ENCODE measurements at places on chromosomes 4 and X. TPM values are rescaled to one million over a fixed set of nuclear protein-coding genes. Genes with fewer than 3 reads are reported as not detected.

DNA sequence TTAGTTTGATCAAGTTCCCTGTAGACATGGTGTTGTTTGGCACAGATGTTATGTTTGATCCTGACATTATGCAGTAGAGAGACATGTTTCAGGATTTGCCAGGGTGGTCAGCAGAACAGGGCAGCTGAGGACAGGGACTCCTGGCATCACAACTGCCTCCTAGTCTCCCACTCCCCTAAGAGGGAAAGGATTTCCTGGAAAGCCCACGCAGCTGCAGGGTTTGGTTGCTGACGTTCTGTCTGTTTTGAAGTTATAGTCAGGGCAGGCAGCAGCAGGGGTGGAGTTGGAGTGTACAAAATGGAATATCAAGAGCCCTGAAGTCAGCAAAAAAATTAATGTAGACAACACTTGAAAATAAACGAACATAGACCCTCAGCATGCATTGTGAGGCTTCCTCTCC, 125.4 kb downstream of the CPE start:
- DNase-seq: no peak

- DNase-seq: no peak
Observed at GRCh38 chrX:56107320-56107719, 124.8 kb upstream of the KLF8 start.

GRCh38 chrX:149711545-149712236, at the start of gene MAGEA11:
MAGEA11 (plus strand) TSS chrX:149712060; CDS start chrX:149713160, 1,100 bp downstream.
- no peak for DNase-seq

Gene TRIM60
- not detected for total RNA-seq

Gene COL4A6
- total RNA-seq: 13.7 TPM

GRCh38 chrX:118536687-118537461, 41.3 kb downstream of the DOCK11 start:
- DNase-seq: no peak

Gene FGF13
- 2.4 TPM for total RNA-seq

DNA sequence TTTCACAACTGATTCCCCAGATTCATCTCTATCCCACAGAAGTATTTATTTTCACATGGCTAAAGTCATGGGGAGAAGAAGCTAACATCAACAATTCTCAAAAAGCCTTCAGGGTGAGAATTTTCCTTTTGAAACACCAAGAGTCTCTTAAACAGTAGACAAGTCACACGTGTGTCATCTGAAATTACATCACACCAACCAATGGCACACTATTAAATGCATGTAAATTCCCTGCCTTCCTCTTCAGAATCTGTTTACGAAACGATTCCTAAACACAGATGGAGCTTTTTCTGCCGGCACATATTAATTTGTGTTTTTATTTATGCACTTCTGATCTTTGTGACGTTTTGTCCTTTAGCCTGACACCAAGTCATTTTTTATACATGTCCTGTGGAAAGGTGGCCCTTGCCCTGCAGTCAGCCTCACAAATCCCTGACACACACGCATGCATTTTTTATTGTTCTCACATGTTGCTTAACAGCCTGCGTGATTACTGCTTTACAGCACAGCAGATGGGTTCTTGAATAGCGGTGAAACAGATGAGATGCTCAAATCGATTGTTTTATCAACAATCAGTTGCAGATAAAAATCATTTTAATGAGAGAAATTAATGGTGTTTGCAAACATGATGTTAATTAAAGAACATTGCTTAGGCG, 735.9 kb upstream of the TENM3 start:
- DNase-seq: no peak

DNA sequence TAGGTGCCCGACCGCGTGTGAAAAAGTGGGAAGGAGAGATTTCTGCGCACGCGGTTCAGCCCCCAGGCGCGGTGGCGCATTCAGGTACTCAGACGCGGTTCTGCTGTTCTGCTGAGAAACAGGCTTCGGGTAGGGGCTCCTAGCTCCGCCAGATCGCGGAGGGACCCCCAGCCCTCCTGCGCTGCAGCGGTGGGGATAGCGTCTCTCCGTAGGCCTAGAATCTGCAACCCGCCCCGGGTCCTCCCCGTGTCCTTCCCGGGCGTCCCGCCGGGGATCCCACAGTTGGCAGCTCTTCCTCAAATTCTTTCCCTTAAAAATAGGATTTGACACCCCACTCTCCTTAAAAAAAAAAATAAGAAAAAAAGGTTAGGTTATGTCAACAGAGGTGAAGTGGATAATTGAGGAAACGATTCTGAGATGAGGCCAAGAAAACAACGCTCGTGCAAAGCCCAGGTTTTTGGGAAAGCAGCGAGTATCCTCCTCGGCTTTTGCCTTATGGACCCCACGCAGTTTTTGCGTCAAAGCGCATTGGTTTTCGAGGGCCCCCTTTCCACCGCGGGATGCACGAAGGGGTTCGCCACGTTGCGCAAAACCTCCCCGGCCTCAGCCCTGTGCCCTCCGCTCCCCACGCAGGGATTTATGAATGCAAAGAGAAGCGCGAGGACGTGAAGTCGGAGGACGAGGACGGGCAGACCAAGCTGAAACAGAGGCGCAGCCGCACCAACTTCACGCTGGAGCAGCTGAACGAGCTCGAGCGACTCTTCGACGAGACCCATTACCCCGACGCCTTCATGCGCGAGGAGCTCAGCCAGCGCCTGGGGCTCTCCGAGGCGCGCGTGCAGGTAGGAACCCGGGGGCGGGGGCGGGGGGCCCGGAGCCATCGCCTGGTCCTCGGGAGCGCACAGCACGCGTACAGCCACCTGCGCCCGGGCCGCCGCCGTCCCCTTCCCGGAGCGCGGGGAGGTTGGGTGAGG, 3.7 kb downstream of the SHOX start:
- no peak for DNase-seq
